ENCODE measurements at places on chromosomes 2 and 18.

DNA sequence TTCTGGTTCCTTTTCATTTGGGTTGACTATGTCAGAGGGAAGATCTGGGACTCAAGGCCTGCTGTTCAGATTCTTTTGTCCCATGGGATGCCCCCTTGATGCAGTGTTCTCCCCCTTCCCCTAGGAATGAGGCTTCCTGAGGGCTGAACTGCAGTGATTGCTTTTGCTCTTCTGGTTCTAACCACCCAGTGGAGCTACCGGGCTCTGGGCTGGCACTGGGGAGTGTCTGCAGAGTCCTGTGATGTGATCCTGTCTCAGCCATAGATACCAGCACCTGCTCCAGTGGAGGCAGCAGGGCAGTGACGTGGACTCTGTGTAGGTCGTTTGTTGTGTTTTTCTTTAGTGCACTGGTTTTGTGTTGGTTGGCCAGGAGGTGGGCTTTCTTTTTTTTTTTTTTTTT is 32.1 kb upstream of the RHOB start:
- DNase-seq: no peak

DNA sequence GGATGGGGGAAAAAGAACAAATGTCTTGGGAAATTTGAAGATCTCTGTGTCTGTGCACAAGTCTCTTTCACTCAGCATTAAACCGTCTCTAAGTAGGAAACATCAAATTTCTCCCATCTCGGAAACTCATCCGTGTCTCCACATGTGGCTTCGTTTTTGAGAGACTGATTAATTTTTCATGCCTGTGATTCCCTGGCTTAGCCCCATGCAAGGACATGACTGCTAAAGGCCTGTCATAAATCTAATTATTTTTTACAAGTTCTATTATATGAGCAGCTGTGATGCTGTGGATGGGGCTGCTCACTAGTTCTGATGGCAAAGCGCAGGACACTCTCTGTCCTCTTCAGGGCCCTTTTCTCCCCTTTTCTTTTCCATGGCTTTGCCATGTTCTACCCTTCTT is 129.1 kb downstream of the RGPD3 start:
- DNase-seq: no peak

GRCh38 chr2:203675086-203675485 is 31.4 kb upstream of the CD28 start:
- DNase-seq: no peak

- DNase-seq: no peak
Observed at GRCh38 chr2:3578987-3579386, 3.9 kb downstream of the RPS7 start.

- DNase-seq: no peak
Observed at GRCh38 chr2:65620026-65620425, 187.6 kb upstream of the SPRED2 start.

DNA sequence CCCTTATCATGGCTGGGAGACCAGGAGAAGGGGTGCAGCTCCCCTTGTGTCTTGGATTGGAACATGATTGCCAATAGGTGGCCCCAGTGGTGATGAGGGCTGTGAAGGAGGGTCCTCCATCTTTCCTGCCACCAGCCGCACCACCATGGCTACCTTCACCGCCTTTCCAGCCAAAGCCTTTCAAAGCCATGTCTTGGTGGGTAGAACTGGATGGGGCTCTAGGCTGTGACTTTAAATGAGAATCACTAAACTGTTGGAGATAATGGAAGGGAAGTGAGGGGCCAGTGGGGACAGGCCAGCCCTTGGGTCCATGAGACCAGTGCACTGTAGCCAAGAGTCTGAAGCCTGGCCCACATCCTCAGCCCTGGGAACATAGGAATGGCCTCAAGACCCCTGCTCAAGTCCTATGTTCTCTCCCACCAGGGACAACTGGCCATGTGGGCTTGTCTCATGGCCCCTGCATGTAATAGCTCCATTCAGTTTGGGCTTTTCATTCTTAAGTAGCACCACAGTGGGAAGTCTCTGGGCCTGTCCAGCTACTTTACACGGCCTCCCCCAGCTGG is 345.7 kb downstream of the DYSF start:
- no peak for DNase-seq

DNA sequence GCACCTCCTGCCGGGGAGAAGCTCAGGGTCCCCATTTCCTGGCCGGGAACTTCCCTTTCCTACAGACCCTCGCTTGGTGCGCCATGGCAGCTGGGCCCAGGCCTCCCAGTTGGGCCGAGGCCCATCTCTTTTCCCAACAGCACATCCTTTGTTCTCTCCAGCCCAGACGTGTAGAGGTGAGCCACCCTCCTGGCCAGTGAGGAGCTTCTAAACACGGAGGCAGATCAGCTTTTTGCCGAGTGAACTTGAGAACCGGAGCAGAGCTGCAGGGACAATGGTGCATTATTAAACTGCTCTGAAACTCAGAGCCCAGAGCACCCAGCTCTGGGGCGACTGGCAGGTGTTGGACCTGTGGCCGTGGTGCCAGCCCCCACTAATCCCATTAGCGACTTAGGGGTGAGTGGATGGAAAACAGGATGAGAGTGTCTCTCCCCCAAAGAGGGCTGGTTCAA is 25.4 kb downstream of the SH3BP4 start:
- no peak for DNase-seq

DNA sequence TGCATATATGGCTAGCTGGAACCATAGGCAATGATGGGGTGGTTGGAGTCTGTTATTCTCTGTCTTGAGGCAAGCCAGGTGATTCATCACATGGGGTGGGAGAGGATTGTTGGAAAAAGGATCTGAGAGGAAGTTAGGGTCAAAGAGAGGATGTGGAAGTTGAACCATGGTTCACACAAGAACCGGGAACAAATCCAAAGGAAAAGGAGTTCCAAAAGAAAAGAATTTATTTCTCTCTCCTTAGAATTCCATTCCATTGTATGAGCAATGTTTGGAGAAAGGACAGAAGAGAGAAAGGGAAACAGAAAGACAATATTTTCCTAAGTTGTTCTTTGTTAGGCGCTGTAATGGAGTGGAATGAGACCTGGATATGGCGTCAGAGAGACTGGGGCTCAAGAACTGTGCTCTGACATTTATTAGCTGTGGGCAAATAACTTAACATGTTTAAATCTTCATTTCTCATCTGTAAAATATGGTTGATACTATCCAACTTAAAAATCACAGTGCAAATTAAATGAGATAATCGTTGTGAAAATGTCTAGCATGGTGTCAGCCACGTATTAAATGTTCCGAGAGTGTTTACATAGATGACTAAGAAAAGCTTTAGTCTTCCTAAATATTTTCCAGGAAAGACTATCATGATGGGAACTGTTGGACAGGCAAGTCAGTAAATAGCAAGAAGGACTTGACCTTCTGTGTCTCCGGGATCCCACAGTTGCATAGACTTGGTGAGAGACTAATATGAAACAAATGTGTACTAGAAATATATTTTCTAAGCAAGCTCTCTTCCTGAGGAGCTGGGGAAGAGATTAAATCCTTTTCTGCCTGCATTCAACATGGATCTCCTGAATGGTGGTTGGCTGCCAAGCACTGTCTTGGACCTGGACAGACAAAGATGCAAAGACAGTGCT is 71.4 kb downstream of the TRIB2 start:
- DNase-seq: no peak

DNA sequence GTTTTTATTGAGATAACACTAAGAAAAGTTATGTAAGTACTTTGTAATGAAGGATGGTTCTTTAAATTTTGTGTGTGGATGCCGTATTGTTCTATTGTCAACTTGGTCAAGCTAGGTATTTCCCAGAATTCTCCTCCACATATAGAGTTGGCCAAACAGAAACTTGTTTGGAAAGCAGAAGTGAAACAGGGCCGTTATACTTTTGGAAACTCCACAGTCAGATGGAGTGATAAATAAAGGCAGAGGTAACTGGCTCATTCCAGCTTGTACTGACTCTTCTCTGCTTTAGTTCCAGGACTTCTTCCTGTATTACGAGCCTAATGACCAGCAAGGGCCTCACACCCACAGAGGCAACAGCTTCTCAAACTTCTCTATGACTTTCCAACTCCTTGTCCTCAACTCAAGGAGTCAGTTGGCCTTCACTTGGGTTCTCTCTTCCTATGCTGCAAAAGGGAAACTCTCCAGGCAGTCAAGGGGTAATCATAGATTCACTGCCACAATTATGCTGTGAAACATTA is 16.4 kb upstream of the STARD7 start:
- peak; percentile 71 for DNase-seq

DNA sequence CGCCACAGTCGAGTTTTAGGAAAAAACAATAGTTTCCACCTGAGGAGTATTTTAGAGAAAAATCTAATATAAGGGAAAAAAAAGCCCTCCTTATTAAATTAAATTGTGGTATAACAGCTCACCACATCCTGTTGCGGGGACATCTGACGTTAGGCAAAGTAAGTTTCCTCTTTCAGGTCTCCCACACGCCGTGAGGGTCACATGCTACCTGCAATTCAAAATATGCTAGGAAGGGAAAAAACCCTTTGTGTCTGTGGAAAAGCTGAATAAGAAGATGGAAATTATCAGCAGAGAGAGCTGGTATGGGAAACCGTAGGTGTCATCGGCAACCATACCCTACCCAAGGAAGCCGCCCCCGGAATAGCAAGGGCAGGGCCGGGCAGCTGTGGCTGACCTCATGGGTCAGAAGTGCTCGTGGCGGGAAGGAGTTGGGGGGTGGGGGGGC is 128.0 kb downstream of the NFATC1 start:
- peak; percentile 88 for DNase-seq

DNA sequence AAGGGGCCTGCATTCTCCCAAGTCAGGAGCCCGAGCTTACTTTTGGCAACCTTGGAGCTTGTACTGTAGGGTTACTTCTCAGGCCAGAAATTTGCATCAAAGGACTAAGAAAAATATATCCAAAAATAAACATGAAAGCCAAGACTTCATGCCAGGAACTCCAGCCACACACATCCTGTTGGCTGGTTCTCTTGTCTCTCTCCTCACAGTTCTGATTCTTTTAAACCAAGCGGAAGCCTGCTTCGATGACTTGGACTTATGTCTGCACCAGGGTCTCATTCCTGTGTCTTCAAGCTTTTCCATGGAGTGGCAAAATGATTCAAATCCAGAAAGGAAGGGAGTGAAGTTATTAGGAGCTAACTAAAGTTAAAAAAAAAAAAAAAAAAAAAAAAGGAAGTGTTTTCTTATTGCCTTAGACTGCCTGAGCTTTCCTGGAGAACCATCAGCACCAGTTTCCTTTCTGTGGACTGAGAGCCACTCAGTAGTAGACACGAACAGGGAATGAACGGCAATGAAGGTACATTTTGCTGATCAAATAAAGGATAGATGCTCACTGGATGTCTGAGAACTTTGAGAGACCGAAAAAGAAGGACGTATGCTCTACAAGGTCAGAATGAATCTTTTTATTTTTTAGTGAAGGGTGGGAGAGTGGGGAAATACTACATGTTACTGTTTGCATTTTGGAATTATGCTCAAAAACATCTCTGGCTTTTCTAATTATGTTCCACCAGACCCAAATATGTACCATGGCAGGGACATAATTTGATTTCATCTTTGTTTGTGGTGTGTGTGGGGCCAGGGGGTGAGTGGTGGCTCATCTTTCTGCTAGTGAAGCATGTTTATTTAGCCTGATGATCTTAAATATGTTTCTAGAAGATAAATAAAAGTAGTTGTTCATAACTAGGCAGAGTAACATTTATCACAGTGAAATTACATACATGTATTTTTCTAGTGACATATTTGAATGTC is 86.0 kb downstream of the RAPGEF4 start:
- no peak for DNase-seq

GRCh38 chr2:98753801-98754200 is 22.9 kb upstream of the MGAT4A start:
- no peak for DNase-seq

GRCh38 chr2:217151509-217152206 is 291.8 kb upstream of the TNP1 start:
- no peak for DNase-seq

DNA sequence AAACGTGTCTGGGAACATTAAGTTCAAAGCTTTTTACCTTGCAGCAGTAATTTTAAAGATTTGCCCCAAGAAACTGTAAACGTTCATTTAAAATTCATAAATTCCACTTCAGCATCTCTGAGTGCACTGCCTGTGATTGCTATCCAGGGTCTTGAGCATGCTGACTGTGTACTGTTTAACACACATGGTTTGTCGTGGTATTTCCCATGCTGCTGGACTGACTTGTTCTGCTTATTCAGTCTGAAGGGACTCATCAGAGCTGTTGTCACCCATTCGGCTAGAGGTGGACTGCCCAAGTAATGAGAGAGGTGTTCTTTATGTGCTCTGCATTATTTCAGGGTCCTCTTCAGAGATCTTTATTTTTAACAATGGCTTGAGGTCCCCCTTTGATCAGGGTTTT is 53.1 kb downstream of the RHBDD1 start:
- DNase-seq: no peak

GRCh38 chr2:195709901-195710806 is 53.1 kb downstream of the SLC39A10 start:
- DNase-seq: no peak

DNA sequence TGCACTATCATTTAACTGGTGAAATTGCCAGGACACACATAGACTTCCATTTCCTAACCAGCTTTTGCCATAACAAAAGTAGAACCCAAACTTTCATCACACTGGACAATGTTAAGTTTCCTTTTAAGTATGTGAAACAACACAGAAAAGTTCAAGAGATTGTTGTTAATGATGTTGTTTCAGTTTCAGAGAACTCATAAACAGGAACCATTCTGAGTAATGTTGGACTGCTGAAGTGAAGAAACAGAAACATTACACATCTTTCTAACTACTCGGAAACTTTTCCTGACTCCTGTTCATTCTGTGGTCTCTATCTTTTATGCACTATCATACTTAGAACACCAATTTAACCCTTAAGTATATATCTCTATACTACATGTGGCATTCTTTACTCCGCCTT is 179.2 kb downstream of the RIT2 start:
- no peak for DNase-seq

GRCh38 chr2:64504774-64505720 is 19.1 kb upstream of the AFTPH start:
- DNase-seq: no peak

DNA sequence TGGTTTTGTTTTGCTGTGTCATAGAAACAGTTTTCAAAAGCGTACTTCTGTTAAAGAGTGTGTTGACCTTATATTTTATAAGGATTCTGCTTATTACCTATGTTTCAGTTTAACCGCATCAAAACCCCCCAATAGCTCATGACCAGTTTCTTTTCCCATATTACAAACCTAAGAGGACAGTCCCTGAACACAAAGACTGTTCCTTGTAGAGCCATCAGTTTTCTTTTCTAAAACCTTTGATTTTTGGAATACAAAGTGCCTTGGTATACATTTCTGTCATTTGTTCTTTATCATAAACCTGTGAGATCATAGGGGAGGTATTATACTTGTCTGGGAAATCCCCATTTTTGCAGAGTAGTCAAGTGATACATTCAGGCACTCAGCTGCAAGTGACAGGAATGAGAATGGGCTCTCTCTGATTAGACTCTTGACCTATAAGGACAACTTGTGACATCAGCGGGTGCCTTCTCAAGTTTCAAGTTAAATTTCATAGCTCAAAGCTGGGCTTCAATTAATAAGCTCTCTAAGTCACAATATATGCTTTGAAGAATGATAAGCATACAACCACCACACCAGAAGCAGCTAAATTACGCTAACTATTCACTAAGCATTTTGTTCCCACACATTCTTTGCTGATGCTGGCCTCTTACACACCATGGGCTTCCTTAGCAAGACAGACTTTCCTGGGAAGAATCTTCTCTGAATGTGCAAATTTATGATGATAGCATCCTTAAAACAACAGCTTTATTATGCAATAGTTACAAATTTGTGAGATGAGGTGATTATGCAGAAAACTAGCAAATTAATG is 97.5 kb upstream of the CD302 start:
- no peak for DNase-seq

Data from HL-60 (cell line).